ENCODE measurements at places on chromosomes 11 and 22.

DNA sequence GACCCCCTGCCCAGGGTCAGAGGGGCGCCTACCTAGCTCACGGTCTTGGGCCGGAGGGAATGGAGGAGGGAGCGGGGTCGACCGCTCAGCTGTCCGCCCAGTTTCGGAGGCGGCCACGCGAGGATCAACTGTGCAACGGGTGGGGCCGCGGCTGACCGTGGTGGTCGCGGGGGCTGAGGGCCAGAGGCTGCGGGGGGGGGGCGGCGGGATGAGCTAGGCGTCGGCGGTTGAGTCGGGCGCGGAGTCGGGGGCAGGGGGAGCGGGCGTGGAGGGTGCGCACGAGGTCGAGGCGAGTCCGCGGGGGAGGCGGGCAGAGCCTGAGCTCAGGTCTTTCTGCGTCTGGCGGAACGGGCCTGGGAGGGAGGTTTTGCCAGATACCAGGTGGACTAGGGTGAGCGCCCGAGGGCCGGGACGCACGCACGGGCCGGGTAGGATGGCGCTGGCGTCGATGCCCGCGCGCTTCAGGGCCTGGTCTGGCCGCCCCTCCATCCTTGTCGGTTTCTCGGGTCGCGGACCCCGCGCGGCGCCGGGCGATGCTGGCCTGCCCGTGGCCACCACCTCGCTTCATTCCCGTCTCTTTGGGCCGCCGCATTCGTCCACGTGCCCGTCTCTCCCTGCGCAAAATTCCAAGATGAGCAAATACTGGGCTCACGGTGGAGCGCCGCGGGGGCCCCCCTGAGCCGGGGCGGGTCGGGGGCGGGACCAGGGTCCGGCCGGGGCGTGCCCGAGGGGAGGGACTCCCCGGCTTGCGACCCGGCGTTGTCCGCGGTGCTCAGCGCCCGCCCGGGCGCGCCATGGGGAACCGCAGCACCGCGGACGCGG lies at the start of gene DRD4:
Gene DRD4 (plus strand): TSS at position 759 of the 822 bp plus-strand sequence. CDS start 36 bp downstream, at position 795.
- no peak for DNase-seq

DNA sequence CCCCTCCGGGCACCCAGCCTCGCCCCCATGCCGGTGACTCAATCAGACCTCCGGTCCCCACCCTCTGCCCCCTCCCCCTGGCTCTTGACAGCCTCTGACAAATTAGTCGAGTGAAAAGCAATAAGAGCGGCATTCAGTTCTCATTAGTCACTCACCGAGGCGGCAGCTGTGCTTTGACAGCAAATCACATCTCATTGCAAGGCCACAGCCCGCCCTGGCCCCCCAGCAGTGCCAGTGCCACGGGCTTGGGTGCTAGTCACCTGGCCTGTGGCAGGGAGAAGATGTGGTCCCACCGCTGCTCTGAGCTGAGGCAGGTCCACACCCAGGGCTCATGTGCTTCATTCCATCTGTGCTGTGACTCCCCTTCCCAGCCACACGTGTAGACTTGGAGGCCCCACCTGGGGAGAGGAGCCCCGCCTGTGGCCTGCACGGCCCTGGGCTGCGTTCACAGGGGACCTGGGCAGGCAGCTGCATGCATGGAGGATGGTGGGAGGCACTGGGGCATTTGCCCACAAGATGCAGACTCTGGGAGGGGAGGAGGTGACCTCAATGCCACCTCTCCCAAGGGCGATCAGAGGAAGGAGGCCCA lies 7.4 kb upstream of the TH start:
- DNase-seq = no peak

DNA sequence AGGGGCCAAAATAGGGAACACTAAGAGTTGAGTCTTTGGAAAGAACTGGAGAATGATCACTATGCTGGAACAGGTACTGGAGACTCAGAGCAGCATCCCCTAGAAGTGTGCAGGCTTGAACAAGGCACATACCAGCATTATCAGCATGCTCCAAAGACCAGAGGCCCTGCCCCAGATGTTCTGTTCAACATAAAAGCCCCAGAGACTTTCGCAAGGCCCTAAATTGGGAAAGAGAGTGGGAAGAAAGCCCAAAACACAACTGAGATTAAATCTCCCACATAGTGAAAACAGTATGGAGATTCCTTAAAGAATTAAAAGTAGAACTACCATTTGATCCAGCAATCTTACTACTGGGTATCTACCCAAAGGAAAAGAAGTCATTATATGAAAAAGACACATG lies 9.4 kb downstream of the CNGA4 start:
- DNase-seq = no peak

DNA sequence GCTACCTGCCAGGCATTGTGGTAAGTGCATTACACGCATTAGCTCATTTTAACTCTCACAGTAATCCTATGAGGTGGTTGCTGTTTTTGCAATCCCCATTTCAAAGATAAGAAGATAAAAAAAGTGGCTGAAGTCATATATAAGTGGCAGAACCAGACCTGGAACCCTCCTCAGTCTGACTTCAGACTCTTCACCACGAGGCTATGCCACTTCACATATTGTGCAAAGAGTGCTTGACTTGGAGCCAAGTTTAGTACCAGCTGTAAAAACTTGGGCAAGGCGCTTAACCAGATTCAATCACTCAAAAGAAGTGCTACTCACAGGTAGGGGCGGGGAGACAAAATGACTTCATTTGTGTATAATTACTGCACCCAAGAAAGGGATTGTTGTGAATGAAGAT lies 15.3 kb downstream of the BPIFC start:
- no peak for DNase-seq

- DNase-seq = no peak
Observed at GRCh38 chr11:6427516-6427915, 8.6 kb upstream of the APBB1 start.

GRCh38 chr22:44025171-44026065 lies 1.3 kb downstream of the PARVB start:
- no peak for DNase-seq

DNA sequence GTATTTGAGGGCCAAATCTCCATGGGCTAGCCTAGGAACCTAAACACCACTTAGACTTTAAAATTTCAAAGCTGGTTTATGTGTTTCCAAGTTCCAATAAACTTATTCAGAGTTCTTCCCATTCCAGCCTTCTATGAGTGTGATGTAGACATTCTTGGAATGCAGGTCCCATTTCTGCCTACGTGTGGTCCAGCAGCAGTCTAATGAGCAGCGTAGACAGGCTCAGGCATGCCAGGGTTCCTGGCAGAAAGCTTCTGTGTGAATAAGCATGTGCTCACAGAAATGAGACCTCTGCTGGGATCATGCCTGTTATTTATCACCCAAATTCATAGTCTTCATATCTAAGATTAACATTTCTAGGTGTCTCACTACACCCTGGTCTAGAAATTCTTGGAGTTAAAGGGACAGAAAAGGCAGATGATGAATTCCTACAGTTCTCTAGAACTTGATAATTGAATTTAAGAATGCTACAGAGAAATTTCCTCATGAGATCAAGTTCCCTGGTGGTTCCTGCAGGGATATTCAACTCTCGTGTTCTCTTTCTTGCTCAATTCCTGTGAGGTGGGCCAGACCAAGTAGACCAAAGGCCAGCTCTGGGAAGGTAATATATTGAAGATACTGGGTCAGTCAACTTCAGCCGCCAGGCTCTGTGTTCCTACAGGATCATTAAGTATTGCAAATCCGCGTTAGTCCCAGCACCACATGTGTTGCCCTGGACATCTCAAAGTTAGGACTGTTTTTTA lies 17.6 kb downstream of the RNF185 start:
- no peak for DNase-seq

- no peak for DNase-seq
Observed at GRCh38 chr22:20904008-20904979, 12.9 kb upstream of the CRKL start.

- DNase-seq = no peak
Observed at GRCh38 chr11:59207988-59208451, 4.7 kb downstream of the MPEG1 start.

DNA sequence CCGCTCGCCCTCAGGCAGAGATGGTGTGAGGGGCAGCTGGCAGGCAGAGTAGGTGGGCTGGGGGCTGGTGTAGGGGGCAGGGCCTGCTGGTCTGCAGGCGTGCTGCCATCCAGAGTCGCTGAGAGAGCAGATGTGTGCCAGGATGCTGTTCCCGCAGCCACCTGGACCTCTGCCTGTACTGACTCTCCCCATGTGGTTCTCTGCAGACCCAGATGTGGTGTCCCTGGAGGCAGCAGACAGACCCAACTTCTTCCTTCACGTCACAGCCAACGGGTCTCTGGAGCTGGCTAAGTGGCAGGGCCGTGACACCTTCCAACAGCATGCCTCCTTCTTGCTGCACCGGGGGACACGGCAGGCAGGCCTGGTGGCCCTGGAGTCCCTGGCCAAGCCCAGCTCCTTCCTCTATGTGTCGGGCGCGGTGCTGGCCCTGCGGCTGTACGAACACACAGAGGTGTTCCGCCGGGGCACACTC lies 58.6 kb downstream of the OTOG start:
- DNase-seq = no peak

- no peak for DNase-seq
Observed at GRCh38 chr11:81892770-81893635, 840.7 kb downstream of the FAM181B start.

DNA sequence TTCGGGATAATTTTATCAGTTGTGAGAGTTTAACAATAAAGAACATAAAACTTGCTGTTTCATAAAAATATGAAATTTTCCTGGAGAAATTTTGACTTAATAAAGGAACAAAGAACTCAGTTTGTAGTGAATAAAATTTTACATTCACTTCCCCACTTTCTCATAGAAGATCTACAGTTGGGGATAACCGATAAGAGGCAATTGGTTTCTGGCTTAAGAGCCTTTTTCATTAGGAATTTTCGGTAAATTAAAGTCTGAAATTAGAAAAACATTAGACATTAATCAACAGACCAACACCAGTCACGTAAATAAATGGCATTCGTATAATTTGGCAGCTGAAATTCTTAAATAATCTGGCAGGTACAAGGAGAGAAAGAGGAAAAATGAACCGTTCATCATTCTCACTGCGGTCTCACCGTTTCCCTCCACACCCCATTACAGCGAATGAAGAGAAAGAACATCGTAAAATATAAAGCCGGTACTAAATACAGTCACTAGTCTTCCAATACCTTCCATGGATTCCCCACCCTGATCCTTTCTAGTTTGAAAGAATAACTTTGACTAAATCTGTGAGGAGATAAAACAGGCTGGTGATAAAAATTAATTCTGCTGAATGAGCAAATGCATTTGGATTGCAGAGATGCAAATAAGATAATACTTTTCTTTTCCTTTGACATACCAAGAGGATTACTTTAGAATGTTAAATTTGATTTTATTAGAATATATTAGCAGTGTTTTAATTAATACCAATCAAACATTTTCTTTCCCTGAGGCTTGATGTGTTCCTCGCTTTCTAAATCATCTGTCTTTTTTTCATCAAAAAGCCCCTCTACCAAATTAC lies 19.5 kb downstream of the BLID start:
- DNase-seq = no peak

DNA sequence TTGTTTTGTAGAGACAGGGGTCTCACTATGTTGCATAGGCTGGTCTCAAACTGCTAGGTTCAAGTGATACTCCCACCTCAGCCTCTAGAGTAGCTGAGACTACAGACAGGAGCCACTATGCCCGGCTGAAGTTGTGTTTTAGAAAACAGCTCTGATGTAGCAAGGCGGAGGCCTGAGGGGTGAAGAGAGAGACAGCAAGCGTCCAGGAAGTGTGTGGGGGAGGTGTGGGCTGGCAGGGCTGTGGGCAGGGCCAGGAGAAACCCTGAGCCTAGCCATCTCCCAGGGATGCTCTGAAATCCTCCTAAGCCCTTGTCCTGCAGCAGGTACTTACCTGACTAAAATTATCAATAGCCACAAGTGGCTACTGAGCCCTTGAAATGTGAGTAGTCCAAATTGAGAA lies 16.1 kb upstream of the RPS3 start:
- no peak for DNase-seq

DNA sequence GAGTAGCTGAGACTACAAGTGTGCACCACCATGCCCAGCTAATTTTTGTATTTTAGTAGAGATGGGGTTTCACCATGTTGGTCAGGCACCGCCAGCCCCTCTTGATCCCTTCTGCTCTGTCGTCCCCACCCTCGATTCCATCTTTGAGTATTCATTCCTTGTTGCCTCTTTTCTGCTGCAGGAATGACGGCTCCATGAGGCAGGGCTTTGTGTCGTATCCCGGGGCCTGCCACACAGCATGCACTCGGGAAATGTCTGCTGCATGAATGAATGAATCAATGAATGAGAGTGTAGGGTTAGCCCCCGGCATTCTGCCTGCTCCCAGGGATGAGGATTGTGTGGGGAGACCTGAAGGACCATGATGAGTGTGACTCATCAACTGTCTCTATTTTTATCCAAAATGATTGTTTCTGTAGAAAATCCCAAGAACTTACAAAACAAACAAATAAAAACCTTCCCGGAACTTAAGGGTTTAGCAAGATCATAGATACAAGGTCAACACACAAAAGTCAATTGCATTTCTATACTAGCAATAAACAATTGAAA lies 54.6 kb upstream of the SLC22A12 start:
- no peak for DNase-seq

- DNase-seq = no peak
Observed at GRCh38 chr11:124071623-124071948, 30.5 kb upstream of the OR10G7 start.

DNA sequence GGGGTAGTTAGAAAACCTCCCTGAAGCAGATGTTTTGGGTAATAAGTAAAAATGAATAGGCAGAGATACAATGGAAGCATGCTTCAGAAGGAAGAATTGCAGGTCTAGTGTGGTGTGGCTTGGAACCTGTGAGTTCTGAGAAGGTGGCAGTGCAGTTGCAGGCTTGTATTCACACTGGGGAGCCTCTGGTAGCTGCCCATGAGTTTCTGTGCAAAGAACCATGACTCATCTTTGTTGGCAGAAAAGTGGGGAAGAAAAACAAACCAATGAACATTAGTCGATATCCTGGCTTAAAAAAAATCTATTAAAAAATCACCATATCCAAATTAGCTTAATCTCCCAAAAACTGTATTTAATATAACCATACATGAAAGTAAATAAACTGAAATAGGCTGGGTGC lies 232.6 kb downstream of the FAT3 start:
- no peak for DNase-seq

- no peak for DNase-seq
Observed at GRCh38 chr11:122337704-122338103, 221.7 kb upstream of the BLID start.

- DNase-seq = no peak
Observed at GRCh38 chr11:120622189-120622875, 110.8 kb downstream of the GRIK4 start.

DNA sequence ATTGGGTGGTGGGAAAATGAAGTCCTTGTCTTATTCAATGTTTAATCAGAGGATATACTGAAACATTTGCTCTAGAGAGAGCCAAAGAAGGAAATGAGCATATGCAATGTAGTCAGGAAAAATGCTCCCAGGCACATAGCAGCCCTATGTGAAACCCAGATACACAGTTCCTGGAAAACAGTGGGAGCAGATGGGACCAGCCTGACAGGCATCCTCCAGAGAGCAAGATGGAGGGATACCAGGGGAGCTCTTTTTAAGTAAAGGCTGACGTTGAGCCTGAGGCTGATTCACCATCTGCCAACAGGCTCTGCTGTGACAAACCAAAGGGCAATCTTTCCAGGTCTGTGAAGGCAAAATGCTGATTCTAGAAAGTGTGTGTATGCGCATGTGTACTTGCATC lies 559.4 kb upstream of the KIRREL3 start:
- DNase-seq = no peak

GRCh38 chr11:69915151-69915500 lies 95.9 kb upstream of the FGF3 start:
- DNase-seq = no peak

GRCh38 chr11:9301720-9302119 lies 12.7 kb downstream of the TMEM41B start:
- DNase-seq = no peak

- no peak for DNase-seq
Observed at GRCh38 chr11:76665921-76666351, 4.6 kb downstream of the LRRC32 start.

All from stimulated activated CD4-positive, alpha-beta T cell treated with anti-CD3 and anti-CD28 coated beads, Interleukin-15, amount 100 ng/mL, for 48 hours (primary cell).